ENCODE measurements at places on chromosomes 12 and 14. TPM values are rescaled to one million over a fixed set of nuclear protein-coding genes. Genes with fewer than 3 reads are reported as not detected.

GRCh38 chr12:15520844-15521243 is 198.5 kb downstream of the PTPRO start:
- H3K4me3 ChIP-seq = no peak overlapping the region
- no peaks in the 10 kb centered on the region for H3K4me1 ChIP-seq

- H3K4me1 ChIP-seq = peaks cover 12% of the 10 kb centered on the region
- no peak overlapping the region for H3K4me3 ChIP-seq
- peaks cover 3% of the 10 kb centered on the region for H3K27me3 ChIP-seq
These were observed 12.1 kb upstream of the KRT77 start for GRCh38 chr12:52715416-52715815.

CCDC198 gene
- total RNA-seq = not detected

KRT79 gene
- total RNA-seq = not detected

GRCh38 chr14:89651805-89652204 is 234.8 kb upstream of the FOXN3 start:
- no peaks in the 10 kb centered on the region for H3K36me3 ChIP-seq
- no peak overlapping the region for H3K4me3 ChIP-seq
- no peaks in the 10 kb centered on the region for H3K4me1 ChIP-seq
- no peaks in the 10 kb centered on the region for H3K27me3 ChIP-seq
- no peak for DNase-seq
- no peak overlapping the region for H3K27ac ChIP-seq

GRCh38 chr14:81147140-81147897 is 73.4 kb downstream of the GTF2A1 start:
- no peak overlapping the region for H3K27ac ChIP-seq
- no peaks in the 10 kb centered on the region for H3K27me3 ChIP-seq
- H3K36me3 ChIP-seq = no peaks in the 10 kb centered on the region
- no peak for DNase-seq
- no peaks in the 10 kb centered on the region for H3K4me1 ChIP-seq
- H3K4me3 ChIP-seq = no peak overlapping the region

RPS6KL1 gene
- total RNA-seq = 5.3 TPM

ZCRB1 gene
- total RNA-seq = 38.3 TPM

- no peak overlapping the region for H3K4me3 ChIP-seq
- H3K27ac ChIP-seq = no peak overlapping the region
- H3K4me1 ChIP-seq = no peaks in the 10 kb centered on the region
These were observed 132.9 kb upstream of the SSTR1 start for GRCh38 chr14:38074754-38075153.

DNA sequence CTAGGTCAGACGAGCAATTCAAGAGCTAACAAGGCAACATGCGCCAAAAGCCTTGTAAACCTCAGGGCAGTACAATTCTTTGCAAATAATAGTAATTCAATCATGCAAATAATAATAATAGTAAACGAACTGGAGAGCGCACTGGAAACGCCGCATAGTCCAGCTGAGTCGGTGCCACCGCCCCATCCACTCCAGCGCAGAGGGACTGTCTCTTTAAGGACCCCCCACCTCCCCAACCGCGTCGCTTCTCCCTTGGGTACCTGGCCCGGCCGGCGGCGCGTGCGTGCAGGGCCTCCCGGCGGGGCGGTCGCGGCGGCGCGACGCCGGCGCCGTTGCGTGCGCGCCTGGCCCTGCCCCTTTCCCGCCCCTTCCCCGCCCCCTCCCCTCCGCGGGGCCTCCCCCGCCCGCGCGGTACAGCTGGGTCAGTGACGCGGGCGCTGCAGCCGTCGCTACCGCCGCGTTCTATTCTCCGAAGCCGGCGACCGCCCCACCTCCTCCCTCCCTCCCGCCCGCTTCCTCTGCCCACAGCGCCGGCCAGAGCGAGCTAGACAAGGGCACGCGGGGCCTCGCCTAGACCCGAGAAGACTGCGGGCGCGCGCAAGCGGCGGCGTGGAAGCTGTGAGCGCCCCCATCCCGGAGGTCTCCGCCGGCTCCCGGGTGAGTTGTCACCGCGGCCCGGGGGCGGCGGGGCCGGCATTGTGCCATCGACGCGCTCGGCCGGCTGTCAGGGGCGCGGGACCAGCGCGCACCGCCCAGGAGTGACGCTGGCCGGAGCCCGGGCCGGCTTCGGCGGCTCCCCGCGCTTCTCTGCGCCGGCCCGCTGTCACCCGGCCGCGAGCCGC is at the start of gene SUSD6:
TSS of gene SUSD6 (plus strand) at position 425 of the 842 bp plus-strand sequence. CDS start 46,997 bp downstream, outside the sequence.
- peak within 1 kb of the TSS; percentile 100 for H3K27ac ChIP-seq
- H3K27me3 ChIP-seq = no peaks in the 10 kb centered on the region
- H3K4me3 ChIP-seq = peak within 1 kb of the TSS; percentile 91
- peaks cover 50% of the 10 kb centered on the region for H3K4me1 ChIP-seq
- no peaks in the 10 kb centered on the region for H3K36me3 ChIP-seq

GPD1 gene
- 2.5 TPM for total RNA-seq

Data from esophagus muscularis mucosa (tissue), 4 donors.